ENCODE measurements at places on chromosomes 1 and 21.

DNA sequence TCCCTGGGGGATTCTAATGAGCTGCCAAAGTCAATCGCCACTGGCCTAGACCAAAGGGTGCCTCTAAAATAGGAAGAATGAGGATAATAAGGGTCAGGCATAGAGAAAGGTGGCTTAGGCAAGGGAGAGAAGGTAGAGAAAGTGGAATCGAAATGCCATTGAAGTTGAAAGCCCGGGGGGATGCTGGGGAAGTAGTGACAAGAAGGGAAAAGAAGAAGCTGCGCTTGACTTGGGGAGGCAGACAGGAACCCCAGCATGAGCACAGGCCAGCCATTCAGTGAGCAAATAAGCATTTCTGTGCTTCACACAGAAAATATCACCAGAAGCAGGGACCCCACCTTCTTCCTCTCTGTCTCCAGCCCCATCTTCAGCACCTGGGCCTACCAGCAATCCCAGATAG lies 1.5 kb downstream of the CD2 start:
- DNase-seq: no peak

DNA sequence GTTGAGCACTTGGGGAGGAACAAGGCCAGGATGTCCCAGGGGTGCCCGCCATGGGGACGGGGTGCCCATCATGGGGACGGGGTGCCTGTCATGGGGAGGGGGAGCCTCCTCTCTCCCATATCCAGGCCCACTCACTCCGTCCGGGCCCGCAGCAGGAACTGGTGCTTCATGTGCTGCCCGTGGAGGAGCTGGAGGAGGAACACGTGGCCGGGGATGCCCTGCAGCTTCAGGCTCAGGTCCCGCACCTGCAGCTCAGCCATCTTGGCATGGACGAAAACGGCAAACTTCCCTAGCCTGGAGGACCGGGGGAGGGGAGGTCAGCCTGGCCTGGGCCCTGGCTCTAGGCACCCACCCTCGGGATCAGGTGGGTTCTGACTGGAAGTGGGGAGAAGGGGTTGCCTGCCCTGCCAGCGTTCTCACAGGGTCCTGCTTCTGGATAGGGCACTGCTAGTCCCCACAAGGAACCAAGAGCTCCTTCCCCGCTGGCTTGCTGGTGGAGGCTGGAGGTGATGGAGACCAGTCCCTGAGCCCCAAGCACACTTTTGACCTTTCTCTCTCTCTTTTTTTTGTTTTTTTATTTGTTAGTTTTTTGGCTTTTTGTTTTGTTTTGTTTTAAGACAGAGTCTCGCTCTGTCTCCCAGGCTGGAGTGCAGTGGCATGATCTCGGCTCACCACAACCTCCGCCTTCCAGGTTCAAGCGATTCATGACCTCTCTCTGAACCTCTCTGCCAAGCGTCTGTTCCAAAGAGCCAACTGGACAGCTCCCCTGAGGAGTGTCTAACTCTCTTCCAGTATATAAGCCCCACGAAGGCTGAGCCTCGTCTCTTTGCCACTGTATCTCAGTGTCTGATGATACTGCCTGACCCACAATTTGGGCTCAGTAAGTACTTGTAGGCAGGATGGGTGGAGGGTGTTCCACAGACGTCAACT lies 9.9 kb downstream of the ARHGEF19 start:
- no peak for DNase-seq

DNA sequence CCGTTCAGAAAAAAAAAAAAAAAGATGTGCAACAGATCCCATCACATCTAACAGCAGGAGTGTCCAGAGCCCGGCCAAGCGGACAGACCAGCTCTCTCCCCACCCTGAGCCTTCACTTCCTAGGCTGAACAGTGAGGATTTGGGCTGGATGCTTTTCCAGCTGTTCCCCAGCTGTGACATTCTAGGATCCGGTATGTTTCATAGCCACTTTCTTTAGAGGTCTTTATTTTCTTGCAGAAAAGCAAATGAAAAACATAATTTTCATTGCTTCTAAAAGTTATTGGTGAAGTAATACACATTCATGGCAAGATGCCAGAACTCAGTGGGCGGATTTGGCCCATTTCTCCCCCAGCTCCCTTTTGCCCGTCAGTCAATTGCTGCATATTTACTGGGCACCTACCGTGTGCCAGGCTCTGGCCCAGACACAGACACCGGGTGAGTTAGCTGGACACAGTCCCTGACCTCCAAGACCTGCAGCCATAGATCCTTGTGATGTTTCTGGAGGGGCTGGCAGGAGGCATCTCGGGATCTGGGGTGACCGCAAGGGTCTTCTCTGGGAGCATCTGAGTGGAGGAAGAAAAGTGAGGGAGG lies 213.7 kb upstream of the VAMP3 start:
- no peak for DNase-seq

- DNase-seq: no peak
These were observed 576.9 kb downstream of the MATN1 start for GRCh38 chr1:30146448-30146847.

DNA sequence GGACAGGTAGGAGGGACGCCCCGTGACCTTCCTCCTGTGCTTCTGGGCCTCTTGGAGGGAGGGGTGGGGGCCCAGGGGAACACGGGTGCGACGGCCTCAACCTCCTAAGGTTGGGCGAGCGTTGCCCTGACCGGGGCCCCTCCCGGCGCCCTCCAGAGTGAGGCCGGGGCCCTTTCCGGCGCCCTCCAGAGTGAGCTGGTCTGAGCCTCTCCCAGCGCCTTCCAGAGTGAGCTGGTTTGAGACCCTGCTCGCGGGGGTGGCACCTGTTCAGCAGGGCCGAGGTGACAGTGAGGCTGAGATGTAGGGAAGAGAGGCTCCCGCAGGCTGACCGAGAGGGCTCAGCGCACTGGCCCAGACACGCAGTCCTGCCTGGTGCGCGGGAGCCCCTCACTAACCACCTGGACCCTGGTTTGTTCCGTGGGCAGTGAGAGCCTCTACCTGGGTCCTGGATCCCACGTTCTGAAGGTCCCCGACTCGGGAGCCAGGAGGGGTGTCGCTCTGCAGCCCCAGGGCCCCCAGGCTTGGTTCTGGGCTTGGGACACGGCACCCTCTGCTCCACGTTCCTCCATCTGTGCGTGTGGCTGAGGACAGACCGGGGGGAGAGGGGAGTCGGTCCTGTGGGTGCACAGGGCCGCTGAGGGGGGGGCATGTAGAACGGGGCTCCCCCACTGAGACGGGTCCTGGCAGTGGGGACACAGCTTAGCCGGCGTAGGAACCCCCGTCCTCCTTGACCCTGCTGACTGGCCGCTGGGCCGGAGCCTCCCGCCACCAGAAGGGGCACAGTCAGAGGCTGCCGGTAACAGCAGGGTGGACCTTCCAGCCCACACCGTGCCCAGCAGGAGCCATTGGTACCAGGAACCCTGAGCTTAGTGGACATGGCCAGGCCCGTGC lies 1.4 kb downstream of the COL6A1 start:
- no peak for DNase-seq

- no peak for DNase-seq
These were observed 28.6 kb downstream of the NTMT2 start for GRCh38 chr1:170174395-170174794.

DNA sequence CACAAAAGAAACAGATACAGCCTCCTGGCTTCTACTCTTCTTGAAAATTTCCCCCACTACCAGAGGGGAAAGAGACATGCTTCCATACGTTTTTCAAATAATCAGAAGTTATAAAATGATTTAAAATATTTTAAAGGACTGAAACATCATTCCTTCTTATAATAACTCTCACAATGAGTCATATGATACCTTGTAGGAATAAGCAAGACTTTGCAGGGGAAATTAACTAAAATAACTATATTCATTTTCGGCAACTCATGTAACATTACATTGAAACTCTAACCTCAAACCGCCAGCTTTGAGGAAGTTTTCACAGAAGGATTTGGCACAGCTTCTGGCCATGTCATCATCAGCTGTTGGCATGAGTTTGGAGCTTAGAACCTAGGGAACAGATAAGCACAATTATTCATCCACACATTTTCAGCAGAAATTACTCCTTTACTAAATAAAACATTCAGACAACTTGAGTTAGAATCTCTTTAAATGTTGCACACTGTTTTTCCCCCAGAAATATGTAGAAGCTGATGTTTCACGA lies 85.9 kb downstream of the USP24 start:
- DNase-seq: no peak

DNA sequence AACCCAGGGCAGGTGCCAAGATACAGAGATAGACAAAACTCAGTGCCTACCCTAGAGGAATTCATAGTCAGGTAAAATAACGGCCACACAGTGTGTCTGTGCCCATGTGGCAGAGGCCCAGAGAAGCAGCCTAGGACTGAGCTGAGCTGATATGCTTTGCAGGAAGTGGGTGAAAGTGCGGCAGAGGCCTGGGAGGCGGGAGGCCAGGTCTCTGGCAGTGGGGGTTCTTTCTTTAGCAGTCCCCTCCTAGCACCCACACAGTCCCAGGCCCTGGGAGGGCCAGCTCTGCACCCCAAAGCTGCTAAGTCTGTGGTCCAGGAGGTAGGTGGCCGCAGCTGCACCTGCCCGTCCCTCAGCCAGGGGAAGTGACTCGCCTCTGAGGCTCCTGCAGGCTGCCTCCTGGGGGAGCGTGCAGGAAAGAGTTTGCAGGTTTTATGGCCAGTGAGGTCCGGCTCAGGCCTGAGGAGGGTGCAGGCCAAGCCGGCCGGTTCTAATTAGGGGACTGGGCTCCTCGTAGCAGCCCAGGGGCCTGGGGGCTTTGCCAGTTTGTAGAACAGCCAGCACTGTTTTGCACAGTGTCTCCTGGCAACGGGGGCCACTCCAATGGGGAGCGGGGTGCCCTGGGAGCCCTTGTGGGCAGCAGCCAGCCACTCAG lies 107.9 kb downstream of the SPSB1 start:
- no peak for DNase-seq

GRCh38 chr1:226976978-226977642 lies 37.0 kb downstream of the COQ8A start:
- no peak for DNase-seq

- DNase-seq: no peak
These were observed 76.7 kb upstream of the VCAM1 start for GRCh38 chr1:100642826-100643225.

DNA sequence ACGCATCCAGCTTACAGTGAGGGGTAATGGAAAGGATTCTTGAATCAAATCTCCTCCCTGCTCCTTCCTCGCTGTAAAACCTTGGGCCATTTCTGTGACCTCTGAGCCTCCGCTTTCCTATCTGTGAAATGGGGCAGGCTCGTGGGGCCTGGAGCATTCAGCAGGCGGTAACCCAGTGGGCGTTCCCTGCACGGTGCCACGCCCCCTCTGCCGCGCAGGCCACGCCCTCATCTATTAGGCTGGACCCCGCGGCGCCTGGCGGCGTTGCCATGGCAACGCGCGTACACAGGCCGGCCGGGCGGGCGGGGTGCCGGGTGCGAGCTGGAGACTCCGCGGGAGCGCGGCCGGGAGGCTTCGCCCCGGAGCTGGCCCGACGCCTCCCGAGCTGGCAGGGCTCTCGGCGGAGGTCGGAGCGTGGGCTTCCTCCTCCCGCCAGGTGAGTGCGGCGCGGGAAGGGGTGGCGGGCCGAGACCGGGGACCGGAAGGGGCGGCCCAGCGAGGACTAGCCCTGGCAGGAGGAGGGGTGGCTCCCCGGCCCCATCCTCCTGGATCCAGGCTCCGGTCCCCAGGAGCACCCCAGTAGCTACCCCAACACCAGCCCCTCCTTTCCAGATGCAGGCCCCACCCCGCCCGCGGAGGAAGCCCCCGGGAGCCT lies at the start of gene FHAD1:
Gene FHAD1 (plus strand): TSS at position 264 of the 655 bp plus-strand sequence. CDS start 4,562 bp downstream, outside the sequence.
- DNase-seq: peak; percentile 72

GRCh38 chr1:86239490-86239889 lies 82.9 kb upstream of the COL24A1 start:
- no peak for DNase-seq

- DNase-seq: no peak
These were observed 407.8 kb downstream of the DUSP10 start for GRCh38 chr1:221334062-221334461.

DNA sequence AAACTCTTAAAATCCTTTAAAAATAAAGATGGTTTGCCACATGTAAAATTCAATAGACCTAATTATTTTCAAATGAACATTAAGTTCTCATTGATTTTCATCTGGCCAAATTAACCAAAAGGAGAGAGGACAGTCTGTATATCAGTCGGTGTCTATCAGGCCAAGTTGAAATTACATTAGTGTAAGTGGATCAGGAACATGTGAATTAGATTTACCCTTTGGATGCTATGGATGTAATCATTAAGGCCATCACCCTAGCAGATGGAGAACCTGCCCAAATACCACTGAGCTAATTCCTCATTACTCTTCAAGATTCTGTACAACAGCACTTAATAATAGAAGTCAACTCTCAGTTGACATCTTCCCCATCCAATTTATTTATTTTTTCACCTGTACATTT lies 29.5 kb upstream of the DPT start:
- no peak for DNase-seq

- peak; percentile 94 for DNase-seq
These were observed 2.4 kb downstream of the PGLYRP4 start for GRCh38 chr1:153346077-153346723.

DNA sequence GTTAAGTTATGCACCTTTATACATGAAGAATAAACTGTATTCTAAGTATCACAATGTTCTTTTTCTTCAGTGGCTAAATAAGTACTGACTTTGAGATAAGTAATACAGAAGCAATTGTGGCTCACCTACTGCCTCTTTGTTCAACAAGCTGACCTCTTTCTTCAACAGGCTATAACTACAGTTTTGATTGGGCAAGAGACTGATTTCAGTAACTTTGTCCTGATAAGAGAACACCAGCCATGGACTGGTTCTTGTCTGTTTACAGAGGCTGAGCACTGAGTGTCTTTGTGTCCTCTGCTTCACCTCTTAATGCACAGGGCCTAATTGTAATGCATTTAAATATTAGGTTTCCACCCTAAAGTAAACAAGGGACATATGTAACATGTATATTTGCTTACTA lies 34.6 kb upstream of the PDE4B start:
- DNase-seq: no peak

- DNase-seq: no peak
These were observed 268.3 kb upstream of the PROX1 start for GRCh38 chr1:213719462-213719861.

DNA sequence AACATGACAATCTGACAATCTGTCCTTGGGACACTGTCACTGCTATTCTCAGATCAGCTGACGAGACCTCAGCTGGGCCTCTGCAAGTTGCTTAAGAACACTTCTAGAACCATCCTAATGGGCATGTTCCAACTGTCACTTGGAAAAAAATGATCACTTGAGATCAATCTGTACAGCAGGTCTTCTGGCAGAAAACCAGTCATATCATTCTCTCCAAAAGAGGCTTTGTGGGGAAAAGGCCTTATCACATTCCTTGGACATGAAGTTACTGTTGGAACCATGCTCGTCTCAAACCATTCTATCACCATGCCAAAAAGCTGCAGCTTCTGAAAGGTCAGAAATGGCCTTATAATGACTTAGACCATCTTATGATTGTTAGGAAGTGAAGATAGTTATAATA lies 744.2 kb downstream of the USP25 start:
- DNase-seq: no peak

- no peak for DNase-seq
These were observed 15.9 kb downstream of the HENMT1 start for GRCh38 chr1:108644984-108645383.

DNA sequence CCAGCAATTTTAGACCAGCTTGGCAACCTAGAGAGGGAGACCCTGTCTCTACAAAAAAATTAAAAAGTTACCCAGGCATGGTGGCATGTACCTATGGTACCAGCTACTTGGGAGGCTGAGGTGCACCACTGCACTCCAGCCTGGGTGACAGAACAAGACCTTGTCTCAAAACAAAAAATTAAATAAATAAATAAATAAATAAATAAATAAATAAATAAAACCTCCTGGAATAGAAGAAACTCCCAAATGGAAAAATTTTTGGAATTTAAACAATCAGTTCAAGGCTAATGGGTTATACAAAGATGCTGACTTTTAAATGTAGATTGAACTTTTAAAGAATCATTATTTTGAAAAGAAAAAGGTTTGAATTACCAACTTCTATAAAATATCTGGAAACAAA lies 22.2 kb downstream of the UBR4 start:
- no peak for DNase-seq
